ENCODE measurements at places on chromosomes 7 and 10. TPM values are rescaled to one million over a fixed set of nuclear protein-coding genes. Genes with fewer than 3 reads are reported as not detected.

The CLRN3 gene
- 15.4 TPM for total RNA-seq

GRCh38 chr10:120997313-120997712 is 146.2 kb downstream of the WDR11 start:
- no peak overlapping the region for H3K4me3 ChIP-seq
- DNase-seq: no peak
- H3K4me1 ChIP-seq: peaks cover 1% of the 10 kb centered on the region
- H3K36me3 ChIP-seq: no peaks in the 10 kb centered on the region
- peaks cover 17% of the 10 kb centered on the region for H3K27me3 ChIP-seq

The TAS2R41 gene
- not detected for total RNA-seq

The PARP12 gene
- total RNA-seq: 53.1 TPM
